ENCODE measurements at places on chromosomes 16 and 17.
A peak's percentile ranks its signal among the peaks of the same experiment; 100 is the strongest.

DNA sequence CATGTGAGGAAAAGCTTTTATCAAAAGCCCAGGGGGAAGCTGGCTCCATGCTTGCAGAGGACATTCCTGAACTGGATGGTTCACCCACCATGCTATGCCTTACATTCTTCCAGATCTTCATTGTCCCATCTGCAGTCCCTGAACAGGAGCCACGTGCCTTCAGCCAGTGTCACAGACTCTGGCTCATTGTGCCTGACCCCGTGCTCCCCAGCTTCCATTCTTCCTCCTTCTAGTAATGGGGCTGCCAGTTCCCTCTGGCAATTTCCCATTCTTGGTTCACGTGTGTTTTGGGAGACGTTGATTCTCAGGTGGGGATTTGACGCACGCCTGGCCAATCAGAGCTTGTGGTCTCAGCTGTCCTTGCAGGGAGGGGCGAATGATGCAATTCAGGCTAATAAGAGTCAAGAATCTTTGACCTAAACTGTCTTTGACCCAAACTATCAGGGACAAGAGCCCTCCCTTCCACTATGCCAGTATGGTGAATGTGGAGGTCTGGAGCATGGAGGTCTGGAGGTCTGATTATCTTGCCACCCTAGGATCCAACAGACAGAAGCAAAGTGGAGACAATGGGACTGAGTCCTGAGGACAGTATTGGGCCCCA, 52.7 kb downstream of the IRX6 start:
- DNase-seq, result no peak

DNA sequence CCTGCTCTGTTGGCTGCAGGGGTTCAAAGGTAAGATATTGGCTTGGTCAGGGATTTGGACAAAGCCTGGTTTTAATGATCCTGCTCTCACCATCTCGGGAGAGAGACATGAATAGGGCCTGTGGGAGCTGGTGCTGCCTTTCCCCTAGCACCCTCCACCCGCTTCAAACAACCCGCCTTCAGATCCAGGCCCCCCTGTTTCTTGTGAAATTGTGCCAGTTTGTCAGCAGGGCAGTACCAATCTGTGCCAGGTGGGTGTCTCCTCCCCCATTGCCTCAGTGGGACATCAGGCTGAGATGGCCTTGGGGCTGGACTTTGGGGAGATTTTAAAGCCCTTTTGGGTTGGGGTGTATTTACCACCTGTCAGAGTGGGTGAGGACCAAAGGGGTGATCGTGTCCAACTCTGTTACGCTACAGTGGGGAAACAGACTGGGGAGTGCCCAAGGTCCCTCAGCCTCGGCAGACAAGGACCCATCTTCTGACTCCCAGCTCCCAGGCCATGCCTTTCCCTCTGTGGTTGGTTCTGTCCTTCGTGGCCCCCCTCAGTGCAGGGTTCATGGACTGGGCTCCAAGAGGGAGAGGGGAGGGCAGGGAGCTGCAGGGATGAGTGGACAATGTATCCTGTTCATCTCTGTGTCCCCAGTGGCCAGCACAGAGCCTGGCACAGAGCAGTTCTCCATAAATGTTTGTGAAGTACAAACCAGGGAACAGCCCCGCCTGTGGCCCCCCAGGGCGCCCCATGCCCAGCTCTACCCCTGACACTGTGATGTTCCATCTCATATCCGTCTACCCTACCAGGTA, 3.3 kb downstream of the ARHGAP23 start:
- DNase-seq, result no peak

DNA sequence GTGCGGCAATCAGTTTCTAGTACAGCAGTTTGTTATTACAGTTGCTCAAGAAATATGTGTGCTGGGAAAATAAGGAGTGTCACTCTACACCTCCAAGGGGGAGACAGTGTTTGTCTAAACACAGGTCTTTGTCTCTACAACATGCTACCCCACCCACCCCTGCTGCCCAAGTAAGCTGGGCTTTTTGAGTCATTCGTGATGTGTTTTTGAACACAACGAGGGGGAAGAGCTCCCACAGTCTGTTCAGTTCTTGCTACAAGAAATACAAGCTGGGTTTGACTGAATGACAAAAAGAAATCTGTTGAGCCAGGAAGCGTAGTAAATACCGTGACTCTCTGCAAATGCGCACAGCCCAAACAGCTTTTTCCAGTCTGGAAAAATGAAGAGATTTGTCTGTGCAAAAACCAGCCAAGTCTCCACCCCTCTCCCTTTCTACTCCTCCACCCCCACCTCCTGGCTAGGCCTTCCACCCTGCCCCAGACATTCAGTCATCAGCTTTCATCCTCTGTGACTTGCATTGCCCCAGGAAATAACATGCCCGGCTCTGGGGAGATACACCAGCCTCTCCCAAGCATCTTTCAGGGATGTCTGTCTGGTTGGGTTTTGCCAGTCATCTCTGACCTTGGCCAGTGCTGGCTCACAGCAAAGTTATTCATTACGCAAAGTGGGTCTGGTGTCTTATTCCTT, 25.7 kb downstream of the CHD9 start:
- DNase-seq, result peak; percentile 92

GRCh38 chr16:3459401-3460090, 16.1 kb downstream of the NAA60 start:
- no peak for DNase-seq

DNA sequence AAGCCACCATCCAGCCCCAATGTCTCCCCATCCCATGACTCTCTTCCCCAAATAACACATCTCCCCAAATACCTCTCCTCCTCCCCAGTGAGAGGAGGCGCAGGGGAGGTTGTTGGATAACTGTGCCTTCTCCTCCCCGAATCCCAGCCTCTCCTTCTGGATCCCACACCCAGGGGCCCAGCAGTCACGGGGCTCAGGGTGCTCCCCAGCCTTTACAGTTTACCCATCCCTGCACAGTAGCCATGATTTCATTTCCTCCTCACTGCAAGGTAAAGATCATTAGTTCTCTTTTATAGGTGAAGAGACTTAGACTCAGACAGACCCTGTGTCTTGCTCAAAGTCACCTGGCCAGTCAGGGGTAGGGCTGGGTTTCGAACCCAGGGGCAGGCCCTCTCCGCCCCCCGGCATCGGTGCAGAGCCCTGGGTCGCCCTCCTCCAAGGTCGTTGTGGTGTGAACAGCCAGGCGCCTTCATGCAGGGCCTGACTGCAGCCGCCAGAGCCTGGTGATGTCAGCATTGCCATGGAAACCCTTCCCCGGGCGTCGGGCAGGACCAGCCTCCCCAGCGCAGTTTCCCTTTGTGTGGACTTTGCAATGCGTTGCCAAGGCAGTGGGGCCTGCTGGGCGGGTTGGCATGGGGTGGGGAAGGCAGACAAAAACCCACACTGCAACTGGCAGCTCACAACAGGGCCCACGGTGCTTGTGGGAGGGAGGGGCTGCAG, 53.3 kb upstream of the TOB1 start:
- peak; percentile 95 for DNase-seq

GRCh38 chr17:56918916-56919315, 5.1 kb upstream of the TRIM25 start:
- no peak for DNase-seq

All from femur (tissue), 1 donor.